ENCODE measurements at places on chromosomes 6 and 20.

DNA sequence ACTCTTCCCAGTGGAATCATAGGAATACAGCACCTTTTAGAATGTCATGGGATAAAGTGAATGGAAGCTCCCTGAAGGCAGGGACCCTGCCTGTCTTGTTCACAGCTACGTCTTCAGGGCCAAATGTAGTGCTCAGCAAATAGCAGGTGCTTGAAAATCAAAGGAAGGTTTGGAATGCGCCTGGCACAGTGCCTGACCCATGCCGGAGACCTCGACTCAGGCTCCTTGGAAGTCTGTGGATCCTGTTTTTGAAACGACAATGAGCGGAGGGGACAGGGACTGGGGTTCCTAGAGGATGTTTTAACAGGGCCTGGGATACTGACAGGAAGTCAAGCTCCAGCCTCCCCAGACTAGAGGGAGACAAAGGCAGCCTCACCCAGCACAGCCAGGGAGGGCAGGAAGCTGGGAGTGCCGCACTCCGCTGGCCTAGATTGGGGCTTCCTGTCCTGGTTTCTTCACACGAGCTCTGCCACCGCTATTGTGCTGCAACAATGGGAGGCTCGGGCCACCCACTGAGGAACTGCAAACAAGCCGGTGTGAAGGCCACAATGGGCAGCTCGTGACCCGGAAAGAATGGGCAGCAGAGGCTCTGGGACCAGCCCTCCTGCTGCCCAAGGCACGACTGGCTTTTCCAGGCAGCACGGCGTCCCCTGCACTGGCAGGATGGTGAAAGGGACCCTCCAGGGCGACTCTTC is 76.7 kb downstream of the PREX1 start:
- no peak for DNase-seq

DNA sequence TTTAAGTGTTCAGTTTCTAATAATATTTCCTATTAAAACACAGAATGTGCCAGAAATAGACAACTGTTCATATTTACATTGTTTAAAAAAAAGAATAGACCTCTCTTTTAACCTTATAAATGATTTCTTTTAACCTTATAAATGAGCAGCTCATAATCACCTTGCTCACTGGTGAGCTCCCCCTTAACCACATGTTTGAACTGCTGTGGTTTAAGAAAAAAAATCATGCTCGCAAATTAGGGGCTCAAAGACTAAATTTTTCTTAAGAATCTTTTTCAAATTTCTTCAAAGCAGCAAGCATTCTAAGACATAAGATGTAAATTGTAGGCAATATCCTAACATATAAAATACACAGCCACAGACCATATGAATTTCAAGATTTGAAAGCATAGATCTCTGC is 32.8 kb downstream of the FAM8A1 start:
- no peak for DNase-seq

- DNase-seq, result no peak
These were observed 107.8 kb downstream of the SMLR1 start for GRCh38 chr6:130934848-130935585.

DNA sequence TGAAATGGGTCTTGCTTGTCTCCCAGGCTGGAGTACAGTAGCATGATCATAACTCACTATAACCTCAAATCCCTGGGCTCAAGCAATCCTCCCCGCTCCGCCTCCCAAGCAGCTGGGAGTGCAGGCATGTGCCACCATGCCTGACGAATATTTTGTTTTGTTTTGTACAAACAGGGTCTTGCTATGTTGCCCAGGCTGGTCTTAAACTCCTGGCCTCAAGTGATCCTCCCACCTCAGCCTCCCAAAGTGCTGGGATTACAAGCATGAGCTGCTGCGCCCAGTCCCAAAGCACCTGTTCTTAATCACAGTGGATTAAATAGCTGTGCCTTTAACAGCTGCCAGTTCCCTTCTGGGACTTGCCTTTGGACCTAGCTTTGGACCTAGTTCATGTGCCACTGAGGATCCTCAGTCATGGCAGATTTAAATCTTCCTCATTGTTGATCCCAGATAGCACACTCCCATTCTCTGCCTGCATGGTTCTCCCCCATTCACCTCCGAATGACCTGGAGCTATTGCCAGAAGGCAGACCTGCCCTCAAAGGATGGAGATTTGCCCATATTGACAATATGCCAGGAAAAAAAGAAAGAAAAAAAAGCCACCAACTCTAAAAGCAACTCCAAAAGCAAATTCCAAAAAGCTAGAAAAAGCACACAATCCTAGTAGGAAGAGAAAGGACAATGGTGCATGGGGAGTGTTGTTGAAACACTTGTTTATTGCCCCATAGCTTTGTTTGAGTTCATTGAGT is 10.6 kb downstream of the POFUT1 start:
- no peak for DNase-seq

DNA sequence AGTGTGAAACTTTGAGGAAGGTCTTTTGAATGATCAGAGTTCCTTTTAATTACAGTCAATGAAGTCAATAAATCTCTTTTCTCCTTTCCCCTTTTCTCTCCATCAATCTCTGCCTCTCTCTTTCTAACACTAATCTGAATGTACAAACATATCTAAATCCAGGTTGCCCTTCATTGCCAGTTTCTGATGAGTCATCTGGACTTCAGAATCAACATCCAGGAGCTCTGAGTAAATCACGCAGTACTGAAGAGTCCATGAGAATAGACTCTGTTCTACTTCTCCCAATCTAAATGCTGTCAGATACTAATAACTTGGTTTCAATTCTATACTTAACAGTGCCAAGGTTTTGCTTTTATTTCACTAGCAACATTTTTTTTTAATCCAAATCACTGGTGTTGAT is 238.7 kb upstream of the THEMIS start:
- DNase-seq, result no peak

DNA sequence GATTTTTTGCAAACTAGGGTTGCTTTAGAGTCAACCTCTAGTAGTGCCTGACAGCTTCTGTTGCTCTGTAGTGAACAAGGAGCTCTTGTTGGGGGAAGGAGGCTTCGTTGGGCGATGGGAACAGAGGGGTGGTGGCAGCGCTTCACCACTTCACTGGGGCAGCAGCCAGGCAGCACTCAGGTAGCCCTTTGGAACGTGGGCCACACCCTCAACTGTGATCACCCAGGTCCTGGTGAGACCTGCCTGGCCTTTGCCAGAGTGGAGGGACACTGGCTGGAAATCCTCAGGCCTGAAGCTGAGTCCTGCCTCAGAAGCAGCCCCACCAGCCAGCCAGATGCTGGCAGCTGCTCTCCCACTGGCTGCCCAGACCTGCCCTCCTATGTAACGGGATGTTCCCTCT is 10.4 kb upstream of the EDN3 start:
- DNase-seq, result no peak

- no peak for DNase-seq
These were observed 348.2 kb downstream of the SAMD5 start for GRCh38 chr6:147856687-147857086.

DNA sequence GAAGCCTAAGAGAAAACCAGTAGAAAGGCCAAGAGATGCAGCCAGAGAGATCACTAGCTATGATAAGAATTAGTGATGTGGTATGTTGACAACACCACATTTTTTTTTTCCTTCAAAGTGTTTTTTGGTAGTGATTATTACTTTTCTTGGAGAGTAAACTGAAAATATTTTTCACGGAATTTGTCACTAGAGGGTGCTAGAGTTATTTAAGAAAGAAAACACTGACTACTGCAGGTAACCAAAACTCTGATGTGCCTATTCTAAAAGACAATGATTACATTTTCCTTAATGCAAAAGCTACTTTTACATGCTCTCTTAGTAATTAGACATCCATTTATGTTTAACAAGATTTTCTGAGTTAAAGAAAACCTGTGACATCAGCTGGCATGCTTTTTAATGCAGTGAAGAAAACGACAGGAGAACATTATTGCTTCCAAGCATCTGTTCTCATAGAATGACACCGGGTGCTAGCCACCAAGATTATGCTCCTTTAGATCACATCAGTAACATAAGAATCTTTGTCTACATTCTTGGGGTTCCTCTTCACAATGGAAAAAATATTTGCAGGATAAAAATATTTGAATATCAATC is 28.8 kb downstream of the RWDD2A start:
- no peak for DNase-seq

GRCh38 chr6:56795466-56796195 is 152.9 kb upstream of the DST start:
- DNase-seq, result no peak

- no peak for DNase-seq
These were observed 259.3 kb downstream of the KIF16B start for GRCh38 chr20:16313917-16314316.

DNA sequence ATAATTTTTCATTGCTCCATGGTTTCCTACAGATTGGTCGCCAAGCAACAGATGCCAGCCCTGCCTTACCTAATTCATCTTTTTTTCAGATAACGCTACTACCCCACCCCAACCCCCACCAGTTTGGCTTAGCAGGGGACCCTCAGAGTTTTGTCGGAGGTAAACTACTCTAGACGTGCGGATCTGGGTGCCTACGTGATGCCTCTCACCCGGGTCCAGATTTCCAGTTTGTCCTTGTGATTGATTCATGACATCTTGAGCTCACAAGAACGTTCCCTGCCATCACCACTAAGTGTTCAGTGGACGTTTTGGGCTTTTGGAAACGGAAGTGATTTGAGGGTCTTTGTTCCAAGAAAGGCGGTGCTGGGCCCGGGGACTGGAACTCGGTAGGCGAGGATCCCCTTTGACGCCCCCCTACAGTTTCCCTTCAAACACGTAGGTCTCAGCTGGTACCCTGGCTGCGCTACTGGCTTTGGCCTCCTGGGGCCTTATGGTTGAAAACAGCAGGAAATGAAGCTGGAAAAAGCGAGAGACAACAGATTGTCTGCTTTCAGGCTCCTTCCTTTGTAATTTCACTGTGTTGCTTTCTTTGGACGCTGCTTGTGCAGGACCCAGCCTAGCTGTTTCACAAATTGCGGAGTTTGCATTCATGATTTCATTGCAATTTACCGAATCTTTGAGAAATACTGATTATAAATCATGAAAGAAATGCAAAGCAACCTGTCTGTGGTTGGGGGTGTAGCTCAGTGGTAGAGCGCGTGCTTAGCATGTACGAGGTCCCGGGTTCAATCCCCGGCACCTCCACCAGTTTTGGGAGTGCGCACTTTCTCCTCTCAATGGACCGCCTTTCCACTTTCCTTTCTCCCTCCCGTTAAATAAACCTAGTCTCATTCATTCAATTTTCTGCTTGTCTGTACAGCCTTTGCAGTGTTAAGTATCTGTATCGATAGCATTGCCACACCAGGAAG is 81.0 kb downstream of the GPX5 start:
- no peak for DNase-seq

DNA sequence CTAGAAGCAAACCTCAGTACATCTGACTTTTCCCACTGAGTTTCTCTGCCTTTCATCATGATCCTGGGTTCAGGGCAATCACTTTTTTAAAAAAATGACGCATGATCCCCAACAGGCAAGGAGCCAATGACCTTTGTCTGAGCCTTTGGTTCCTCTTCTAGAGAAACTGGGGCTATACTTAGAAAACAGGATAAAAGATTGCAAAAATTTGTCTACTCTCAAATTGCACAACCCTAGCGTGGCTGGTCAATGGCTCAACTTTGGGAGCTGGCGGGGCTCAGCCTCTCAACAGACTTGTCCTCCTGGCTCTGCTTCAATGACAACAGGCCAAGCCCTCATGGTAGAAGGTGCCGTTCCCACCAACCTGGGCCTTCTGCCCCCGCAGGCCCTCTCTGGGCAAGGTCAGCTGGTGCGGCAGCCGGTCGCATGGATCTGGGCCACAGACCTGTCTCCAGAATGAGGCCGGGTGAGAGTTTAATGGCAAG is 48.7 kb downstream of the PDYN start:
- no peak for DNase-seq

DNA sequence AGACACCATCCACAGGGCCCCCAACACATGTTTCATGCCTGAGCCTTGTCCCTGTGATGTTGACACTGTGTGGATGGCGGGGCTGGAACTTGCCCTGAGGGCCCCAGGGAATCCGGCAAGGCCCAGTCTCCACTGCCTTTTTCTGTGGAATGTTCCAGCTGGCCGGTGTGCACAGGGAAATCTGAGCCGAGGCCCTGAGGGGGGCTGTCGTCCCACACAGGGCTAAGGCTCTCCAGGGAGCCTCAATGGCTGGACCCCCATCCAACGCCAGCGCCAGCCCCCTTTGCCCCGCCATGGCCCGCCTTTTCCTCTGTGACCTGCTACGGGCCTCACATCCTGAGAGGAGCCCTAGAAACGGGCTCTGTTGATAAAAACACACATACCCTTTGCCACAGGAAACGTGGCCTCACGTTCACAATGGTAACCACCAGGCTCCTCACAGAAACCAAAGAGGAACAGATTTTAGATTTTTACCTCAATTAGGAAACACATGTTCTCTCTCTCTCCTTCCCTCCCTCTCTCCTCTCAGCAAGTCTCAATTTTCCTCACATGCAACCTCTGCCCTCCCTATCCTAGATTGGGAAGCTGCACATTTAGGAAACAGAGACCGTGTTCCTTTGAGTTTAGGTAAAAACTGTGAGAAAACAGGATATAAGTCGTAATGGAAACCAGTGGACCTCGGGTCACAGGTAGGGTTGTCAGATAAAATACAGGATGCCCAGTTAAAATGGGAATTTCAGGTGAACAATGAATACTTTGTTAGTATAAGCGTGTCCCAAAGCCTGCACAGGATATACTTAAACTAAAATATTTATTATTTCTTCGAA is 13.7 kb upstream of the ZNF831 start:
- peak; percentile 37 for DNase-seq

DNA sequence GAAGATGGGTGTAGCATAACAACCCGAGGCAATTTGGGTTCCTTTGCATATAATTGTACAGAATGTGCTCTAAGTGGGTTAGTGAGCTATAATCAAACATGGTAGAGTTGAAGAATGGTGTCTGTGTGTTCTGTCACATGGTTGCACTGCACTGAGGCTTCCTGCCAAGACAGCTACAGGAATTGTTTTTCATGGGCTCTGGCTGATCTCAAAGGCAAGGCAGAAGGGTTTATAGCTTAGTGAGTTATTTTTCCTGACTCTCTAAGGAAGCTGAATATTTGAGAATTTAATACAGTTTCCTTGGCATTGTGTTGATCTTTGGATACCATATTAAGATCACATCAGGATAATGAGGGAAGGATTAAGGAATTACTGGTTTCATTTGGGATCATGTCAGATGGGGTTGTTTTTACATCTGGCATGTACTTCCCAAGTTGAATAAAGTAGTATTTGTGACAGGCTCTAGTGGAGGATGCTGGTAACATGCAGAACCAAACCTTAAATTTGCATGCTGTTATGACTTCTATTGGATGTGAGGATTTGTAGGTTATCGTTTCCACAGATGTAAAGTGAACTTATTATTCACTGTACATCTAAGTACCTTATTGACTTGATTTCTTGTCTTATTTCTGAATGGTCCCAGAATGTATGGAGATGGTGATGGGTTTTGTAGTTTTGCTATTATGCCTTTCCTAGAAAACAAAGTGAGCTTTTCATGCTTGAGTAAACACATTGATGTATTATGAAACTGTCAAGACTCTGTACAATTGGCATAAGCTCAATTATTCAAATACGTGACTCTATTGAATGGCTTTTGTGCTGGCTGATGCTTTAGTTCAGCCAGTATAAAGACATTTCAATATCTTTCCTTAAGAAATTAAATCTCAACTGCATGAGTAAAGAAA is 43.3 kb downstream of the LRRC1 start:
- DNase-seq, result no peak
